Stimulated activated memory B cell treated with anti-CD40 and anti-IgM and Interleukin-4, amounts not matched to agents 10 μg/mL and 1 μg/mL and 100 μg/mL, for 72 hours (primary cell): ENCODE measurements at places on chromosomes 6 and 20.

DNA sequence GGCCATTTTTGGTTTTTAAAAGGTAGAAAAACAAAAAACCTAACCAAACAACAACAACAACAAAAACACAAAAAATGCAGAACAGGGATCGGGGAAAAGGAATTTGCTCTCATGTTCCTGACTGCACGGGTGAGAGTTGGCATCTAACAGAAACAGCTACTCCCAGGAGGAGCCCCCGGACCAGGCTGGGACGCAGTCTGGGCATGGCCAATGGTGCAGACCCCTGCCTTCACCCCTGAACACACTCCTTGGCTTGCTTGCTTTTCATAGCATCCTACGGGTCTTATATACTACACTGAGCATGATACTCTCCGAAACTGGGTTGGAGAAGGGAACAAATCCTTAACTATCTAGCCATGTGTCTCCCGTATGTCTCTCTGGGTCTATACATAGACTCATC lies 587 bp upstream of the MAS1 start:
- ATAC-seq = no peak

GRCh38 chr6:168333039-168333438 lies 13.5 kb upstream of the DACT2 start:
- ATAC-seq = no peak

GRCh38 chr6:30463242-30463641 lies 26.1 kb upstream of the HLA-E start:
- peak; percentile 34 for ATAC-seq

DNA sequence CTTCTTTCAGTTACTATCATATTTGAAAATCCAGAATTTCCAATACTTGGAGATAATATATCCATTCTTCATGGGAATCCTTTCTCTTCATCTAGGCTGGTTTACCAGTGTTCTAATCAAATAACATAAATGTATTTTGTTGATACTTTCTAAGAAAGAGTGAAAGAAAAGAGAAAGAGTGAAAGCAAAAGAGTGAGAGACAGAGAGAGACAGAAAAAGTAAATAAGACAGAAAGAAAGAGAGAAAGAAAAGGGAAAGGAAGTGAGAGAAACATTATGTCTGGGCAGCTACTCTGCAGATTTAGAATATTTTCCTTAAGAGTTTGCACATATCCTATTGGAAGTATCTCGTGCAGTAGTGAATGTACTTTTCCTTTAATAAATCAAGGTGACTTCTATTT lies 781.0 kb upstream of the GJE1 start:
- no peak for ATAC-seq

DNA sequence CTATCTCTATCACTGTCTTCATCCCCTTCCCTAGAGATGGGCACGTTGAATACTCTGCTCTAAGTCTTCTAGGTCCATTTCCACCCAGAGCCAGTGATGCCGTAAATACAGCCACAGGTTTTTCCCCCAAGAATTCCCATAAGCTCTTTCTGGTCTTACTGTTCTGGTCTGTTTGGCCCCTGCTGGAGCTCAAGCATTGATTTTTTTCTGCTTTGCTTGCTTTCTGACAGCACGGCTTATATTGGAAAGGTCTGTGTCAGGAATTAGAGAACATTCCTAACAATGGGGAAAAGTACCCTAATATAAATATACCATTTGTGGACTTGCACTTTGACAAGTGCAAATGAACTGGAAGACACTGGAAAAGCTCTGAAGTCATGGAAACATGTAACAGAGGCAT lies 302.6 kb downstream of the TSHZ2 start:
- ATAC-seq = no peak

DNA sequence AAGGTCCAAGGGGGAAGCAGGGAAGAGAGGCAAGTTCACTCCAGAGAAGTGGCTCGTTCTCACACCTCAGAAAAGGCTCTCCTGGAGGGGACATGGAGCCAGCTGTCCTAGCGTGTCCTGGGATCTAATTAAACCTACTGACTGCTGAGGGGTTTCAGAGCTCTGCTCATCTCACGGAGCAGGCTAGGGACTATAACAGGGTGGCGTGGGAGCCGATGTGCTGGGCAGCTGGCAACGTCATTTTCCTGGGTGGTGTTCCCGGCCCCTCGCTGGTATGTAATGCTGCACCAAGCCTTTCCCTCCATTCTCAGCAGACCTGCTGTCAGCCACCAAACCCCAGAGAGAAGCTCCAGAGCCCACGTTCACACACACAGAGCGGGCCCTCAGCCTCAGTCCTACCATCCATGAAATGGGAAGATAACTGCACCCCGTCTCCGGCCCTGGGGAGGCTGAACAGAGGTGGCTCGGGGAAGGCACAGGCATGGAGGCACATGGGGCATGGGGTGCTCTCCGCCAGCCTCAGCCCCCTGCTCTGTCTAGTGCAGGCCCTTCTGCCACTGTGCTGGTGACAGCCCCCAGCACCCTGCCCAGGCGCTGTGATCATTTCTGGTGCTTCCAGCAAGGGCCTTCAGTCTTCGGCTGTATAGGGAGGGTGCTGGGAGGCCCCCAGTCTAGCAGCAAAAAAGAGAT lies 1.9 kb downstream of the CST7 start:
- no peak for ATAC-seq

GRCh38 chr6:132236744-132237143 lies 164.5 kb downstream of the MOXD1 start:
- ATAC-seq = no peak

DNA sequence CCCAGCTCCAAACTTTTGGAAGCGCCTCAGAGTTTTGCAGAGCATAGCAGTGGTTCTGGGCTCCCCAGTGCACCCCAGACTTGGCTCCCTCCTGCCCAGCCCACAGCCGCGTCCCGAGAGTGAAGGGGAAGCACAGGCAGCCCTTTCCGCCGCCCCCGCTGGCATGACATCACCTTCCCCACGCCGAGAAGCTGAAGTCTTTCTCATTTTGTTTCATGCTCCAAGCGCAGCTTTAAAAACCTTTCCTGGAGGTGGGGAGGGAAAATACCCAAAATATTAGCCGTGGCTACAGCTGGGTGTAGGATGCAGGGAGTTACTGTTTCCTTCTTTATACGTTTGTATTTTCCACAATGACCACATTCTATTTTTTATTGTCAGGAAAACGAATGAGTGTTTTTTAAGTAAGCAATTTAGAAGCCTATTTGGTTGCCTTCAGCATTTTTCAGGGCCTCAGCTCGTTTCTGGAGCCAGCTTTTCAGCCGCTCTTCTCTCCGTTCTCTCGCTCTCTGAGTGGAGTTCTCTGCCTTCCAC lies 72.9 kb downstream of the SNX5 start:
- ATAC-seq = peak; percentile 89

DNA sequence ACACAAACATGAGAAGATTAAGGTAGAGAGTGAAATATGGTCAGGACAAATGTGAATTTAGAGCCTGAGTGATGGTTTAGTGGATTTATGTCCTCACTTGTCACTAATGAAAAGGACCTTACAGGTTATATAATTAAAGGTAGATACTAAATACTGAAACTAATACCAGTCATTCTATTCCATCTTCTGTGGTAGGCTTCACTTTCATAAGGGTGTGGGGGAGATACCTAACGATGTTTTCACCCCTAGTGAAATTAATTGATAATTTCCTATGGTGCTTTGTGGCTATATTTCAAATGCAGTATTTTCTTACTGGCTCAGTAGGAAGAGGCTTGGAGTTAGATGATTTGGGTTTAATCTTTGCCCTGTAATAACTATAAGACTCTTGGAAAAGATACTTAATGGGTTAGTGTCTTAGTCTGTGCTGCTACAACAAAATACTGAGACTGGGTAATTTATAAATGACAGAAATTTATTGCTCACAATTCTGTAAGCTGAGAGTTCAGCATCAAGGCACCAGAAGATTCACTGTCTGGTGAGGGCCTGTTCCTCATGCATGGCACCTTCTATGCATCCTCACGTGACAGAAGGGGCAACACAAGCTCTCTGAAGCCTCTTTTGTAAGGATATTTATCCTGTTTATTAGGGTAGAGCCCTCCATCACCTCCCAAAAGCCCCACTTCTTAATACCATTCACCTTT lies 21.3 kb downstream of the RNF217 start:
- ATAC-seq = no peak

- ATAC-seq = no peak
Observed at GRCh38 chr20:5751856-5752255, 1.7 kb downstream of the SHLD1 start.

DNA sequence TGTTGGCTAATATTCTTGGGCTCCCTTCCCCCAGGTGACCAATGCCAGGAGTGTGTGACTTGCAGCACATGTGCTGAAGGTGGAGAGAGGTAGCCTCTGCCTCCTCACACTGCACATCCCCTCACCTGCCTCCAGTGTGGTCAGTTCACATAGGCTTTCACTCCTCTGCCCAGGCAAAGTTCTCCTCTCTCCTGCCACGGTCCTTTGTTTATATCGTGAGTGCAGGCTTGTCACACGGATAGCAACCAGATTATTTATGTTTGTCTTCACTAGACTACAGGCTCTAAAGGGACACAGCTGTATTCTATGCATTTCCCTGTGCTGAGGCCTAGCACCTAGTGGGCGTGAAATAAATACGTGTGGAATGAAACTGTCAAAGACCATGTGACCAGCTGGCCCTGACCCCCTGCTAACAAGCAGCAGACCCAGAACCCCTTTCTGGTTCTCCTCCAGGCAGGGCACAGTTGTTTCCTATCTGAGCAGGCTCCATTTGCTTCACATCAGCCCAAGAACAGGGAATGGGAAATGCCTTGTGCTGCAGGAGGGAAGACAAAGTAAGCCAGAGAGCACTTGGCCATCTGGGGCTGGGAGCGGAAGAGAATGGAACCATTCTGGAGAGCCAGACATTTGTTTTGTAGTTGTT lies 42.3 kb downstream of the UNC5CL start:
- no peak for ATAC-seq
